Activated naive CD4-positive, alpha-beta T cell treated with anti-CD3 and anti-CD28 coated beads for 36 hours (primary cell): ENCODE measurements at places on chromosomes 5 and 9. TPM values are rescaled to one million over a fixed set of nuclear protein-coding genes. Genes with fewer than 3 reads are reported as not detected.
A peak's percentile ranks its signal among the peaks of the same experiment; 100 is the strongest.

DNA sequence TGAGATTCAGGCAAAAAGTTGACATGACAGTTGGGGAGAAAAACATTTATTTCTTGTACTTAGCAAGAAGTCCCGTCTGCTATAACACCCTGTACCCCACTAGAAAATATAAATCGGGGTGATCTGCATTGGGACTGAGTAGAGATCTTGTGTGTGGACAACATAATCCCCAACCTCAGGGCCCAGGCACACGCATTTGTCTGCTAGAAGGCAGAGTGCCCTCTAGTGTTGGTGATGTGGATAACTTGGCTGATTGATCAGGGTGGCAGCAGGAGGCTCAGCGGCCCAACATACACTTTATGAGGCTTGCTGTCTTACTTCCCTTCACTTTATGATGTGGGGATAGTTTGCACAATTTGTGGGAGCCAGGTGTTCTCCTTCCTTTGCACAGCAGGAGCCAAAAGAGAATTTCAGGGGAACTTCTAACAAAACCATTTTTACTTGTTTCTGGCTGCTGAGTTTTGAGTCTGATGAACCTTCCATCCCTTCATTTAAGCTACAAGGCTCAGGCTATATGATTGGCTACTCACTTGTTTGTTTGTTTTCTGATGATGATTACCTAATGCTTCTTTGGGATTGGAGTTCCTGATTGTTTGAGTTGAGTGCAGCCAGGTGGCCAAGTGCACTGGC lies 263.2 kb downstream of the DMAC1 start:
- no peak overlapping the region for H3K27ac ChIP-seq
- peaks cover 11% of the 10 kb centered on the region for H3K4me1 ChIP-seq
- DNase-seq = peak; percentile 62
- H3K36me3 ChIP-seq = no peaks in the 10 kb centered on the region

DNA sequence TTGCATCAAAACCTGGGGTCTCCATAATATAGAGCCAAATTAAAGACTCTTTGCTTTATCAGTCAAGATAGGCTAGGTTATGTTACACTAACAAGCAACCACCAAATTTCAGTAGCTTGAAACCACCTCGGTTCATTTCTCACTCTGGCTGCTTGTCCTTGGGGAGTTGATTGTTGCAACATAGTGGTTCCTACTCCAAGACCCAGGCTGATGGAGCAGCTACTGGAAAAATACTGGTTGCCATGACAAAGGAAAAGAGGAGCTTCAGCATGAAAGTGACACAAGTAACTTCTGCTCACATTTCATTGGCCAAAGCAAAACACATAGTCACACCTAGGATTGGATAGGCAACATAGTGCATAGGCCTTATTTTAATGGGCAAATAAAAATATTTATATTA lies 18.5 kb upstream of the RCL1 start:
- H3K4me1 ChIP-seq = peaks cover 5% of the 10 kb centered on the region
- no peak overlapping the region for H3K27ac ChIP-seq
- DNase-seq = no peak

The RNF208 gene
- total RNA-seq = 4.9 TPM

The PCDHGB4 gene
- not detected for total RNA-seq

The PCDHGA5 gene
- total RNA-seq = 0.05 TPM
